ENCODE measurements at places on chromosomes 4 and X.

DNA sequence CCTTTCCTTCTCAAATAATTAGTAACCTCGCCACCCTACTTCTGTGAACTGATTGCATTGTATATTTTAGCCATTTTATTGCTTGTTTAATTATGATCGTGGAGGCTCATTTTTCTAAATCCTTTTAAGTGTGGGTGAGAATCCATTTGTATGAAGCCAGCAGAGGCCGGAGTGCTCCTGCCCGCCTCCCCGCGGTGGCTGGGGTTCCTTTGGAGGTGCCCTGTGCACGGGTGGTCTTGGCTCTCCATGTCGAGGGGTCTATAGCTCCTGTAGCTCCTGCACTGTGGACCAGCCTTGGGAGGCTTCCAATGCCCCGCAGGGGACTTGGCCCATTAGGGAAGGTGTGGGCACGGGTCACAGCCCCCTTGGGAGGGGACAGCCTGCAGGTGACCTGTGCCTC is 15.0 kb downstream of the UVSSA start:
- no peak for DNase-seq

DNA sequence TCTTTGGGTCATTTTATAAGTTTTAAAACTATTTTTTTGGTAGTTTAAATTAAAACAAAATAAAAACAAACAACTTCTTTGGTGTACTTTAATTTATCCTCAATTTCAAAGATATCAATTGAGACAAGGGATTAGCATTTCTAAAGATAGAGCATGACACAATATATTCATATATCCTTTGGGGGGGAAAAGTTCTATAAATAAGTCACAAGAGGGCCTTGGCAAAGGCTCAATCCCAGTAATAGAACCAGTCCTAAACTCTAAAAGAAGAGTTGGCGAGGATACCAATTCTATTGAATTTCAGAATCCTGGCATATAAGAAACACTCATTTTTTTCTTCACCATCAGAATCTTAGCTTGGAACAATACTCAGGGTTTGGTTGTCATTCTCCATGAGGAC is 89.7 kb downstream of the COL4A6 start:
- no peak for DNase-seq

DNA sequence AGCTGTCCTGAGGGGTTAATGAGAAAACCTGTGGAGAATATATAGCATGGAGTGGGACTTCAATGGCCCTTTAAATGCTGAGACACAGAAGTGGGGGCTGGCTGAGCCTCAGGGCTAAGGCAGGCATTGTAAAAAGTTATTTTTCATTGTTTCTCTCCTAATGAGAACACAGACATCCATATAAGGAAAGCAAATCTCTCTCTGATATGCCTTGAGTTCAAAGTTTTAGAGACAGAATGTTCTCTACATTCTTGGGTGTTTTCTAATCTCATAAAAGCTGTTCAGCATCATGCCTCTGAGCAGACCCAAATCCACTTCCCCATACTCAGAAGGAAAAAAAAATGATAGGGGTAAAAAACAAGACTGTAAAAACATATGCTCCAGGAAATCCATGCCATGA is 16.8 kb upstream of the RAB40A start:
- DNase-seq, result no peak

DNA sequence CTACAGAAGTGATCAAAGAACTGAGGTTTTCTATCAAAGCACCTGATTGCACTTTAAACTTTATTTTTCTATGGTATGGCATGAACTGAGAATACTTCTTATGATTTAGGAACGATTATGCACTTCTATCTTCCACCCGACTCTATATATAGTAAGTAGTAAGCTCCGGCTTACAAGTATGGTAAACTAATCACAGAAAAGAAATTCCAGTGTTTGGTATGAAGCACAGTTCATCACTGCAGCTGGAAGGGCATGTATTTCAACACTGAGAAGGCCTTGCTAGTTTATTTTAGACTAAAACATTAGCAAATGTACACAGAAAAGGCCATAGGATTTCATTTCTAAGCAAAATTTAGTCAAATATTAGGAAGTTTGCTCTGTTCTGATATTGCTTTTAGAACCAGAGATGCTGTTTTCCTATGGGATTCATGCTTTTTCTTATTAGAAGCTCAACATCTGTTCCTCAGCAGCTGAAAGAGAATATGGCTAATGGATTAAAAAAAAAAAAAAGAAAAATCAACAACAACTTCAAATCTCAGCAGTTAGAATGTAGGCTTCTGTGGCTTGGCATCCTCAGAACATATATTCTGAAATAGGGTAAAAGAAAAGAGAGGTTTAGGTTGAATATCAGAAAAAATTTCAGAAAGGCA is 273.5 kb downstream of the C4orf33 start:
- DNase-seq, result no peak

DNA sequence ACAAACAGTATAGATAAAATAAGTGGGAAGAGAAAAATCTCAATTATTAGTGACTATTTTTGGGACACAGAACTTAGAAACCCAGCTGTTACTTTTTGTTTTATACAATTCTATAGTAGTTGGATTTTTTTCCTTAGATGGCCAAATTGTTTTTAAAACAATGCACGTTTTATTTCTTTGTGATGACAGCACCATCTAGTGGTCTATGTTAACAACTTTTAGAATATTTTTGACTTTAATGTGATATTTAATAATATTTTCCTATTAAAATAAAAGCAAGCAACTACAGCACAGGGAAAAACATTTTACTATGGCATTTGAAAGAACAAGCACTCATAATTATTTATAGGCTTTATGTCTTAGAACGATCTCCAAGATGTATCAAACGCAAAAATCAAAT is 5.6 kb upstream of the SMIM31 start:
- no peak for DNase-seq

- no peak for DNase-seq
Observed at GRCh38 chr4:134219043-134219442, 17.5 kb upstream of the PABPC4L start.

- DNase-seq, result no peak
Observed at GRCh38 chr4:33477715-33478114, 2757.5 kb downstream of the PCDH7 start.

DNA sequence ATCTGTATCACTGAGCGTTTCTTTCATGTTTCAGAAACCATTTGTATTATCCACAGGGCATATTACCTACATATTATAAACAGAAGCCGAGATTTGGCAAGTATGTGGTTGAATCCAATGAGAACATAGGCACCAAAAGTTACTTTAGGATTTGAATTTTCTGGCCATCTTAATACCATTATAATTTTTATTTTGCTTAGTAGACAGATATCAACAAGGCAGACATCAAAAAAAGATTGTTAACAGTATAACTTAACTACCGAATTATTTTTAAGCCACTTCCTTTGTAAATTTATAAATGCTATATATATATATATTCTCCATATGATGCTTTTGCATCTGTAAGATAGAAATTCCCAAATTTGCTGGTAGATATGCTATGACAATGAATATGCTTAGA is 2.2 kb downstream of the GUCY1B1 start:
- no peak for DNase-seq

DNA sequence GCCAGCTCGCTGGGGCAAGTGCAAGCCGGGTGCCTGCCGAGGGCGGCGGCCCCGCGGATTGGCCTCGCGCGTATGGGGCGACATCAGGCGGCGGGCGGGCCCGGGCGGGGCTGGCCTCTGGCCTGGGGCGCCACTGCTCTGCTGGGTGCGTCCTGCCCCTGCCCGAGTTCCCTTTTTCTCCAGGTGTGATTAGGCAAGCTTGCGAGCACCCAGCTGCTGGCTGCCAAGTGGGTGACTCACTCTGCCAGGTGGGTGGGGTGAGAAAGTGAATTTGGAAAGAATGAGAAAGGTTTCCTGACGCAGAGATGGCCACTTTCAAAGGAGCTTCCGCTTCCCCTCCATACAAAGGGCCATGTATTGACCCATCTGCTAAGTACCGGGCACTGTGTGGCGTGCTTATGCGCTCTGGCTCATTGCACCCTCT is 32.5 kb downstream of the FGFBP1 start:
- DNase-seq, result no peak

- DNase-seq, result no peak
Observed at GRCh38 chr4:125526420-125526819, 211.7 kb downstream of the FAT4 start.

DNA sequence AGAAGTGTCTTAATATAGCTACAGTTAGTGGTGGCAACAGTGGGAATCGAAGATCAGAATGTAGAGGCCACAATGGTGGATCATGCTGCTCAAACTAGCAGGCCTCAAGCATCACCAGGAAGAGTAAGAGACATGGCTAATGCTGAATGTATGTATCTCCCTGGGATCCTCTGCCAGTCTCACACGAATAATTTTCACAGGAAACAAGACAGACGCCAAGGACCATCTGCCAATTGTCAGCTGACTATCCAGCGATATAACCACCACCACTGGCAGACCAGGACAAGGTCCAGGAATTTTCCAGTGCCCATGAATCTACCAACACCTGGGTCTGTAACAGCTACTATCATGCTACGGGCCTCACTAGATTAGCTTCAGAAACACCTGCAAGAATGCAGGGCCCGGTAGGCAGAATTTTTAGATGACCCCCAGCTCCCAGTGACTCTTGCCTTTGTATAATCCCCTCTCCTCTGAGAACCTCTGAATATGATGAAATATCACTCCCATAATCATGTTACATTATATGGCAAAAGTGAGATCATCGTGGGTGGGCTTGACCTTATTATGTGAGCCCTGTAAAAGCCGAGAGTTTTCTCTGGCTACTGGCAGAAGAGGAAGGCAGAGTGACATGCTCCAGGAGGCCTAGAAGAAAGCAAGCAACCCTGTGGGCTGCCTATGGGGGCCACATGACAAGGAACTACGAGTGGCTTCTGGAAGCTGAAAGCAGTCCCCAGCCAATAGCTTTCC is 429.8 kb downstream of the BCOR start:
- no peak for DNase-seq

DNA sequence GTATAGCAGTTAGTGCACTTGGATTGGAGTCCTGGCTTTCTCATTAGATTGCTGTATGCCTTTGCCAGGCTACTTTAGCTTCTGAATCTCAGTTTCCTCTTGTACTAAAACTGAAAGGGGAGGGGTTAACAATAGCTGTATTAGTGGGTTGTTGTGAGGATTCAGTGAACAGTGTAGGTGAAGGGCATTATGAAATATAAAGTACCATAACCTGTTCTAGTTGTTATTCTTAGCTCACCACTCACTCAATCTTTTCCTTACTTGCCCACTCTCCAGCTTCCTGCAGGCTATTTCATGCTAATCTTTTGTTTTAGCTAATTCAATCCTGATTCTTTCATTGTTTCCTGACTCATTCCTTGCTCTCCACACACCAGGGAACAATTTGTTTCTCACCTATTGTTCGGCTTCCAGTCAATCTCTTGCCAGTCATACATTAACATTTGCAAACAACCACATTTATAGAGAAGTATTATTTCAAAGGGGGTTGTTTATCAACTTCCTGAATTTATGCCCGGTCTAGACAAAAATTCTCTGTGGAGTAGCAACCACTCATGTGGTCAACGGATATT is 50.6 kb upstream of the EDA start:
- DNase-seq, result no peak

DNA sequence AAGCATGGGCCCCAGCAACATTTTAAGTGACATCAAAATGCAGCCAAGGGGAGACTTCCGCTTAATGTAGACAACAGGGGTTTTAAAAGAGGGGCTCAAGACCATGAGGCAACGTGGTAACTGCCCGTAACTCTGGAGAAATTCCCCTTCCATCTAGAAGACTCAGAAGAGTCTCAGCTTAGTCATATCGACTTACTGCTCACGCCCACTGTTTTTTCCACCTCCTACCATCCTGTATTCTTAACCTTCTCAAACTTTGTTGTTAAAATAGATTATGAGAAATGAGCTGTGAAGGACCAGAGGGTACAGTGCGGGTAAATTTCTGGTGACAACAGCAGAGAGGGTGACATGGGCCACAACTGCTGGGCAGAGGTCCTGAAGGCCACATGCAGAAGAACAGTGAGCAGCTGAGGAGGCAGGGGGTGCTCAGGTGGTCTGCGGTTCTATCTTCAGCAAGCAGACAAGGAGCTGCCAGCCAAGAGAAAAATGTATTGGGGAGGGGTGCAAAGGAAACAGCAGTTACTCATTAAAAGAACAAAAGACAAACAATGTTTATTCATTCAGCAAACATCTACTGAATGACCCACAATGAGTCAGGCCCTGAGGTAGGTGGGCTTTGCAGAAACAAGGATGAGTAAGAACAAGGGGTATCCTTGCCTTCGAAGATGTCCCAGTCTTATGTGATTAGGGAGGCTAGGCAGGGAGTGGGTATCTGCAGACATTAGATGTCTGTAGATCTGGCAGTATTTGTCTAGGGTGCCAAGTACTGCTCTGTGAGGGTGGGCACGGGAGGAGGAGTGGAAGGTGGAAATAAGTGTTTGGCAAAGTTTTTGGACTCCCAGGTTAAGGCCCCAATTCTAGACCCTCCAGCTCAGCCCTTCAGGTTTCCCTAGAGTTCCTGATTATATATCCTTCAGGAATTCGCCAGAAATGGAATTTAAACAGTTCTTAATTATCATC is 175.3 kb downstream of the TSPAN5 start:
- DNase-seq, result peak; percentile 57

DNA sequence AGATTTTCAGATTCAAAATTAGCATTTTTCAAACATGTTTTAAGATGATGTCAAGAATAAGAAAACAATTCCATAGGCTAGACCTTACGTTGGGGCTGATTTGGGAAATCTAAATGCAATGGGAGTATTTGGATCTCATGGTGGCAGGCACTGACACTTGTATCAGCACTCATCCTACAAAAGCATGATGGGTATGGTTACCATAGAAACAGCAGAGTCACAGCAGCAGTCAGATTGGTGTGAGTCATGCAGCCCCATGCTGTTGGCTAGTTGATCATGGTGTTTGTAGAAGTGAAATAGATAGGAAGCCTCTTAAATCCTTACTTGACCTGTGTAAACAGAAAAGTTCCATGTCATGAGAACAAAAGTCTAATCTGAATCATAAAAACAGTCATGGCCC is 1637.3 kb upstream of the PABPC4L start:
- peak; percentile 98 for DNase-seq

GRCh38 chr4:107801766-107802211 is 22.9 kb upstream of the SGMS2 start:
- no peak for DNase-seq

- DNase-seq, result no peak
Observed at GRCh38 chr4:104404361-104404760, 90.3 kb downstream of the CXXC4 start.

GRCh38 chr4:8901335-8901734 is 29.7 kb upstream of the HMX1 start:
- DNase-seq, result no peak

- no peak for DNase-seq
Observed at GRCh38 chr4:68872643-68873502, 57.1 kb downstream of the UGT2B10 start.

- DNase-seq, result peak; percentile 7
Observed at GRCh38 chr4:16194214-16194613, 32.1 kb downstream of the TAPT1 start.

- DNase-seq, result no peak
Observed at GRCh38 chrX:23980011-23980441, 47.0 kb downstream of the KLHL15 start.
